SW480 (cell line): ENCODE measurements at places on chromosomes 11 and 22.

DNA sequence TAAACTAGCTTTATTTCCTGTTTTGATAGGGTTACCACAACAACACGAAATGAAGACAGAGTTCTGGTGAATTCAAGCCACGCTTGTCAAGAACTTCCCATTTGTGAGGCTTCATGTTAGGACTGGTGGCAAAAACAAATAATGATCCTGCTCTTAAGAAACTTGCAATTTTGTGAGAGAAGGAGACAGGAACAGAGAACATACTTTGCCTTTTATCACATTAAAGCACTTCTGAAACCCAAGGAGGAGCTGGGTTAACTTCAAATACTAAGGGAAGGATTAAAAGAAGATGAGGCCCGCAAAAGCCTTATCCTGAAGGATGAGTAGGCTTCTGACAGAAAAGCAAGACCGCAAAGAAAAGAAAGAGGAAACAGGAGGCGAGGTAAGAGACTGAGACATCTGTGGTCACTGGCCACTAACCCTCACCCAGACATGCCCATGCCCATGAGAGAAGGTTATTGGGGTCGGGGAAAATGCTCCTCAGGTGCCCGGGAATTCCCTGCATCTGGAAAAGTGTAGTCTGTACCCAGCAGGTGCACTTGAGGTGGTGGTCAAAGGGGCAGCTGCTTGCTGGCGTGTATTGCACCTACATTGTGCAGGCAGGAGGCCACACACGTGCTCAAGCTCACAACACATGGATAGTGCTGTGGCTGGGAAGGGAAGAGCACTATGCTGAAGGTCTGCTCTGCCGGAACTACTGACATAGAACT, 50.5 kb downstream of the MAPK1 start:
- no peak for DNase-seq

DNA sequence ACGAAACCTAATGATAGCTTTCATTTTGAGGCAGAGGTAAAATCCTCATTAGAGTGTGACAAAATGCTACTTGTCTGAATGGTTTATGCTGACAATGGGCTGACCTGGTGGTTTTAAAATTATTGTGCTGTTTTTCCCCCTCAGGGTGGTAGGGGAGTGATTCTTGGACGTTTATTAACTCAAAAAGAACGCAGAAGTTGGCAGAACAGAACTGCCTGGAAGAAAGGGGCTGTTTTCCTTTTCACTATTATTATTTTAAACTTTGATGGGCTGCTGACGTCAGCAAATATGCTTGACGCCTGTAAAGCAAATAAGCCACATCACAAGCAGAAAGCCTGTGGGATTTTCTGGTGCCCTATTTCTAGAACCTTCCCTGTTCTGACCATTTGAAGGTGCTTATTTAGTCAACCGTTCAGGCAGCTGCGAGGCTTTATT, 4.0 kb downstream of the RASSF10 start:
- no peak for DNase-seq

DNA sequence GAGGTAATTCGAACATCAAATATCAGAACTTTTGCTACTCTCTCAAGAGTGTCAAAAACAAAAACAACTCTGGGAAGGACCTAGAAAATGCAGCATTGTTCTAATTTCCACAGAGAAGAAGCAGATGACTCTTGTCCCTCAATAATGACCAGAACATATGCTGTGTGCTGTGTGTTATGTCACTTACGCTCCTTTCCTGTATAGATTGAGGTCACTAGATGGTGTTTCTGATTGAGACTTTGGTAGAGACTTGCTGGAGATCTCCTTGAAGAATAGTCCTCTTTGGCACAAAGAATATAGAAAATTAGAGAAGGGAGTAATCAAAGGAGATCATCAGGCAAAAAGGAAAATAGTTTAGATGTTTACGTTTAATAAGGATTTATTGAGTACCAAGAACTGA, 2.3 kb upstream of the SIK3 start:
- DNase-seq: no peak

GRCh38 chr11:115153135-115153534, 351.1 kb downstream of the CADM1 start:
- peak; percentile 72 for DNase-seq

- DNase-seq: no peak
Measured at GRCh38 chr11:83140691-83141455, 16.1 kb upstream of the PCF11 start.

DNA sequence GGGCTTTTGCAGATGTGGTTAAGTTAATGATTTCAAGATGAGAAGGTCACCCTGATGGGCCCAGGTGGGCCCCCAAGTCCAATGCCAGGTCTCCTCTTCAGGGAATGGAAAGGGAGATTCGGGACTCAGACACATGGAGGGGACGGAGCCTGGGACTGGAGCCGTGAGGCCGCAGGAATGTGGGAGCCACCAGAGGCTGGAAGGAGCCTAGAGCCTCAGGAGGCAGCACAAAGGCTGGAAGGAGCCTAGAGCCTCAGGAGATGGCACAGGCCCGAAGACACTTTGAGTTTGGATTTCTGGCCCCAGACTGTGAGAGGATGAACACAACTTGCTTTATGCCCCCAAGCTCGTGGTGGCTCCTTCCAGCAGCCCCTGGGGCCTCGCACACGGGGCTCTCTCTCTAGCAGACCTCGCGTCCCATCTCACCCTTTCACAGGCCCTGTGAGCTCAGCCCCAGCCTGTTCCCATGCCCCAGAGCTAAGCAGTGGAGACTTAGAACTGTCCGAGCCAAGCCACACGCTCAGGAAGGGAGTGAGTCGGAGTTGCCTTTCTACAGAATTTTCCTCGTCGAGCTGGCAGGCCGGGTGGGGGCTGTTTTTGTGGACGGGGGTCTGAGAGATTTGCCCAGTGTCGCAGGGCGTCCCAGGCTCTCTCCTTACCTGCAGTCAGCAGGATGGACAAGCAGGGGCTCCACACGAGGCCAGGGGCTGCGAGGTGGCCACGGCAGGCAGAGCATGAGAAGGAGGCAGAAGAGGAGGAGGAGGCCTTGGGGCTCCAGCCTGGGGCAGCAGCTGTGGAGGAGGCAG, 937.6 kb downstream of the BRD1 start:
- no peak for DNase-seq

GRCh38 chr11:71238941-71239340, 13.4 kb downstream of the SHANK2 start:
- no peak for DNase-seq

GRCh38 chr22:36360871-36361383, 26.8 kb downstream of the MYH9 start:
- DNase-seq: no peak

DNA sequence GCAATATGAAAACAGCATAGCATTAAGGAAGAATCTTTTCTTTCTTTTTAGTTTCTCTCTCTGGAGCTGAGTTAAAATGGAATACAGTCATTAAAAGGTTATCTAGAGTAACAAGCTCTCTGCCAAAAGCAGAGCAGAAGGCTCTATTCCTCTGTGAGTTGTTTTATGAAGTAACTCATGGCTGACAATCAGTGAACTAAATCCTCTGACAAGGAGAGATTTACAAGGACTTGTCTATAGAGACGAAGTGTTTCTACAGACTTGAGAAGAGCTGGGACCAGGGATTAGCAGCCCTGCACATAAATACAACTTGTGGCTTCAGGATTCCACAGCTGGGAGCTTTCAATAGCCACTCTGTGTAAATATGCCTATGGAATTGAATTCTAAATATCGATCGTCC, 192.5 kb upstream of the RAG2 start:
- no peak for DNase-seq

DNA sequence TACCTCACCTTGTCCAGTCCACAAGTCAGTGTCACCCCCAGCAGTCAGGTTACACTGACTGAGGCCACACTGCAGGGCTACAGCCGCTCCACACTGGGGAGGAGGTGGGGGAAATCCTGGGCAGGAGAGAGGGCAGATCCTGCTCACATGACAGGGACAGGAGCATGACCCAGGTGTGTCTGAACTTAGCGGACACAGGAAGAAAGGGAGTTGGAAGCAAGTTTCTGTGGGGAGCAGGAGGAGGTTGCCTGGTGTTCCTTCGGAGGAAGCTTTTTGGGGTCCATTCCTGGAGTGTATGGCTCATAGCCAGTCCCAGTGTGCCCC, 5.9 kb downstream of the MMP11 start:
- DNase-seq: no peak

- no peak for DNase-seq
Measured at GRCh38 chr11:47887910-47888569, 39.9 kb upstream of the NUP160 start.

GRCh38 chr22:46198274-46198673, 47.9 kb downstream of the PPARA start:
- DNase-seq: no peak
